ENCODE measurements at places on chromosomes 4 and X.

DNA sequence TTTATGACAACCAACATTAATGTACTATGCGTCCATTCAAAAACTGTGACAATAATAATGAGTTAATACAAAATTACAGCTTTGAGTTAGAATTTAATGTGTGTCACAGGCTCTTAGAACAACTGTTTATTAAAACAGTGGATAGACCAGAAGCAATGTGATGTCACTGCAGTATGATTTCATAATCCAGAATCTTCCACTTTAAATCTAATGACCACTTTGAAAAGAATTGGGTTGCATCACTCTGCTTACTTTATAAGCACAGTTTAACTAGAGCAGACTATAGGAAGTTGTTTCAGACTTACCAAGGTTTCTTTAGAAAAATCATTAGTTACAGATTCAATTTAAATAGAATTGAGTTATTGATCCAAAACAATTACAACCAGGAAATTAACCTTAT lies 758.5 kb downstream of the KCTD8 start:
- no peak for DNase-seq

DNA sequence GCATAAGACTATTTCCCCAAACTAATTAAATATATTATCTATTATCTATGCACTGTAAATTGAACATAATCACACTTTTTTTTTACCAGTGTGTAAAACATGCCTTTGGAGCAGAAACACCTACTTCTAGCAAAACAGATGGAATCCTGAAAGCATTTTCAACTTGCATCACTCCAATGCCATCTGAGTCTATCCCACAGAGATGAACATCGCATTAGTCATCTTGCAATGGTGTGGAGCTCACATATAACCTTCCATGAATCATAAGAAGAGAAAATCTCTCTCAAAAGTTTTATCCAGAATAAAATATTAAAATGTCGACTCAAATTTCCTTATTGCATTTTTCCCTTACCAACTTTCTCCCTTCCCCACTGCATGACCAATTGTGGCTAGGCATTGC lies 406.7 kb upstream of the ACTRT1 start:
- DNase-seq, result peak; percentile 14

- peak; percentile 16 for DNase-seq
Measured at GRCh38 chrX:666762-667720, 36.5 kb downstream of the SHOX start.

GRCh38 chr4:41456559-41457101 lies 81.3 kb upstream of the LIMCH1 start:
- no peak for DNase-seq
